Fibroblast of the aortic adventitia (primary cell): ENCODE measurements at places on chromosomes 12 and 14. TPM values are rescaled to one million over a fixed set of nuclear protein-coding genes. Genes with fewer than 3 reads are reported as not detected.

NFE2 gene
- 1.2 TPM in 1 of 2 replicates, not detected in the other for total RNA-seq

TAS2R20 gene
- 1.9 and 5.0 TPM in 2 replicates for total RNA-seq

- DNase-seq = no peak
These were observed 49.2 kb downstream of the ACACB start for GRCh38 chr12:109165599-109165998.

DNA sequence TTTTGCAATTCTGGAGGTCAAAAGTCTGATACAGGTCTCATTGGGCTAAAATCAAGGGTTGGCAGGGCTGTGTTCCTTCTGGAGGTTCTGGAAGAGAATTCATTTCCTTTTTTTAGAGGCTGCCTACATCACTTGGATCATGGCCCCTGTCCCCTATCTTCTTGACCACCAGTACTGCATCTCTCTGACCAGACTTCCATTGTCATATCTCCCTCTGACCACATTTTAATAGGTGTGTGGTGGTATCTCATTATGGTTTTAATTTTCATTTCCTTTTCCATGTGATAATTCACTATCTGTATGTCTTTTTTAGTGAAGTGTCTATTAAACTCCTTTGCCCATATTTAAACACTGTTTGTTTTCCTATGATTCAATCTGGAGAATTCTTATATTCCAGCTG is 215.2 kb upstream of the OTX2 start:
- no peak for DNase-seq

- DNase-seq = no peak
These were observed 7.1 kb upstream of the SNRPF start for GRCh38 chr12:95851606-95852005.

- peak; percentile 23 for DNase-seq
These were observed 7.9 kb upstream of the VAMP1 start for GRCh38 chr12:6478416-6478815.

- no peak for DNase-seq
These were observed 25.1 kb downstream of the SPPL3 start for GRCh38 chr12:120879102-120879501.

DNA sequence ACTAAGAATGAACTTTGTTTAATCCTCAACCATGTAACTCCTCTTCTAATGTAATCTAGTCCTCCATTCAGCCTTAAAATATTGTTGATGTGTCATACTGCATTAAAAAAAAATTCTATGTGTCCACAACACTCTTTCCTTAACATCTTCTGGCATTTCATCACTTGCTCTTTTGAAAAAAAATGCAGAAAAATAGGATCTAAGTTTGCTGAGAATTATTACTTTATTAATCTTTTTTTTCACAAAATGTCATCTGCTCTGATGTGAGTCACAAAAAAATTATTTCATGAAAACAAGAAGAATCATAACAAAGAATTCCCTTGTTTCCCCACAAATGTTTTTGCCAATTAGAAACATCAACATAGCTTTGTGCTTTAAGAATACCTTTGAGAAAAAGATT is 410.1 kb upstream of the MGAT4C start:
- DNase-seq = peak; percentile 2

DNA sequence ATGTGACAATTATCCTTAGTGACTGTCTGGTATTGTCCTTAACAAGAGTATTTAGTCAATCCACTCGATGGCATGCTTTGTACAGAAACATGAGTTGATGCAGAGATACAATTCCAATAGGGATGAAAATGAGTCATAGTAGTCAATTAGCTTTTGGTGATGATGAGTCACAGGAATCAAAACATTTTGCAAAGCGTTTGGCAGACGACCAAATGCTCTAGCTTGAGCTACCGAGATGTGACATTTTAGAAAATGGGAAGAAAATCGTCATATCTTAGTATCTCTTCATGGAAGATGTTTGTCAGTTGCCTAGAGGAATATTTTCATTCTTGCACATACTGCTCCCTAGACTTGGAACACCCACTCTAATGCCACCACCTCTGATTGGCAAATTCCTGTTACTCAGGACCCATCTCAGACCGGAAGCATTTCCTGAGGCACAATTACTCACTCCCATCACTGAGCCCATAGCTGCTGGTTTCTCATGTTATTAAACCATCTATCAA is 95.0 kb downstream of the LMNTD1 start:
- peak; percentile 92 for DNase-seq

GRCh38 chr12:104662908-104663307 is 206.2 kb downstream of the CHST11 start:
- DNase-seq = no peak
